Airway epithelial cell (primary cell): ENCODE measurements at places on chromosomes 16 and 17. TPM values are rescaled to one million over a fixed set of nuclear protein-coding genes. Genes with fewer than 3 reads are reported as not detected.

The KREMEN2 gene
- 22.7 and 23.4 TPM in 2 replicates for total RNA-seq

The CNGB1 gene
- total RNA-seq, result 0.65 and 1.2 TPM in 2 replicates

The MARVELD3 gene
- total RNA-seq, result 12.2 and 18.1 TPM in 2 replicates

The SCARF1 gene
- 0.07 TPM in 1 of 2 replicates, not detected in the other for total RNA-seq

The LITAFD gene
- total RNA-seq, result not detected in 2 replicates

The MYH2 gene
- total RNA-seq, result not detected in 2 replicates

The TBC1D3H gene
- total RNA-seq, result not detected in 2 replicates

The CEP295NL gene
- not detected in 2 replicates for total RNA-seq

The KRT33A gene
- total RNA-seq, result 0.35 TPM in 1 of 2 replicates, not detected in the other

The TP53TG3B gene
- total RNA-seq, result not detected in 2 replicates

The RNF213 gene
- 14.5 and 27.3 TPM in 2 replicates for total RNA-seq

The MT1F gene
- 1.5 and 6.8 TPM in 2 replicates for total RNA-seq

The SPAG5 gene
- total RNA-seq, result 36.9 and 44.5 TPM in 2 replicates

The ITGAL gene
- total RNA-seq, result not detected in 2 replicates

The MYH13 gene
- total RNA-seq, result not detected in 2 replicates

The BHLHA9 gene
- total RNA-seq, result not detected in 2 replicates

The SLFN14 gene
- total RNA-seq, result not detected in 2 replicates

The XAF1 gene
- 0.21 TPM in 1 of 2 replicates, not detected in the other for total RNA-seq

The TNS4 gene
- 179 and 332 TPM in 2 replicates for total RNA-seq

The C17orf75 gene
- total RNA-seq, result 14.4 and 18.0 TPM in 2 replicates
